Activated naive CD8-positive, alpha-beta T cell treated with anti-CD3 and anti-CD28 coated beads, Interleukin-2, amount 10 ng/mL, durations not matched to agents 7 days and 5 days (primary cell): ENCODE measurements at places on chromosomes 4 and X.

DNA sequence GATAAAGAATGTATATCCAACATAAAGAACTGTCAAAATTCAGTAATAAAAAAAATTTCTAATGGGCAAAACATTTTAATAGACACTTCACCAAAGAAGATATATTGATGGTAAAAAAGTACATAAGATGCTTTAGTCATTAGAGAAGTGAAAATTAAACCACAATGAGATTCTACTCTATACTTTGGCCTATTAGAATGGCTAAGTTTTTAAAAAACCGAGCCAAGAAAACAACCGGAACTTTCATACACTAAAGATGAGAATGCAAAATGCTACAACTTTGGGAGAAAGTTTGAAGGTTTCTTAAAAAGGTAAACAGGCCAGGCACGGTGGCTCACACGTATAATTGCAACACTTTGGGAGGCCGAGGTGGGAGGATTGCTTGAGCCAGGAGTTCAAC, 20.8 kb downstream of the CNOT6L start:
- peaks cover 31% of the 10 kb centered on the region for H3K4me1 ChIP-seq
- H3K36me3 ChIP-seq: peaks cover 40% of the 10 kb centered on the region
- DNase-seq: no peak
- H3K27me3 ChIP-seq: no peaks in the 10 kb centered on the region

DNA sequence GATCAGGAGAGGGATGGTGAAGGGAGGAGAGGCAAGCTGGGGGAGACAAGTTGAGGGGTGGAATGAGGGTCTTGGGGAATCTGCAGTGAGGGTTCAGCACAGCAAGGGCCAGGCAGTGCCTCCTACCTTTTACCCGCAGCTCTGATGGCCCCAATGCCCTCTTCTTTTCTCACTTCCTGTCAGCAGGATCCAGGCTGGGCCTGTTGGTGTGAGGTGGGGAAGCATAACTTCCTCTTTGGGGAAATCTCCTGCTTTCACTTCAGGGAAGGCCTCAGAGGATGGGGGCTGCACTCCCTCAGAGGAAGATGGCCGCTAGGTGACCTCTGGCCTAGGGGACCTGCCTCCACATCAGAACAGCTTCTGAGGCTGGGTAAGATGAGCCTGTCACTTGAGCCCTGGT, 36.5 kb downstream of the EFNB1 start:
- H3K4me1 ChIP-seq: peaks cover 8% of the 10 kb centered on the region
- H3K4me3 ChIP-seq: no peak overlapping the region
- no peak for DNase-seq
- no peak overlapping the region for H3K27ac ChIP-seq
- no peaks in the 10 kb centered on the region for H3K36me3 ChIP-seq

DNA sequence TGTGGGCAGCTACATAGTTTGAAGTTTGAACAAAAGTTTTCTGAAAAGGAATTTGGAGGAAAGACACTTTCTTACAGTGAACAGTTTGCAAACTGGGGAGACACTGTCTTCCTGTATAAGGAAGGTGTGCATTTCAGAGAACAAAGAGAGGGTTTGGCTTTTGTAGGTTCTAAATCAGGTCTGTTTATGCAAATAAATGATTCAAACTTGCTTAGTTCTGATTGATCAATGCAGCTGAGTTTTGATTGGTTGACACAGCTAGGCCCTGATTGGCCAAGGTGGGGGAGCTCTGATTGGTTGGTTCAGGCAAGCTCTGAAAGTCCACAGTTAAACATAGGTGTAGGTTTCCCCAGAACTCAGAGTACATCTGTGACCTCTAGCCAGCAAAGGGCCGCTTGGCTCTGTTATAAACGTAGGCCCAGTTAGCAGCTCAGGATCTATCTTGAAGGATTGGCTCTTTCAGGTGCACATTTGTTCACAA, 63.0 kb upstream of the ENPP6 start:
- H3K36me3 ChIP-seq: peaks cover 14% of the 10 kb centered on the region
- peak overlapping the region; percentile 62 for H3K27ac ChIP-seq
- peaks cover 40% of the 10 kb centered on the region for H3K4me1 ChIP-seq

DNA sequence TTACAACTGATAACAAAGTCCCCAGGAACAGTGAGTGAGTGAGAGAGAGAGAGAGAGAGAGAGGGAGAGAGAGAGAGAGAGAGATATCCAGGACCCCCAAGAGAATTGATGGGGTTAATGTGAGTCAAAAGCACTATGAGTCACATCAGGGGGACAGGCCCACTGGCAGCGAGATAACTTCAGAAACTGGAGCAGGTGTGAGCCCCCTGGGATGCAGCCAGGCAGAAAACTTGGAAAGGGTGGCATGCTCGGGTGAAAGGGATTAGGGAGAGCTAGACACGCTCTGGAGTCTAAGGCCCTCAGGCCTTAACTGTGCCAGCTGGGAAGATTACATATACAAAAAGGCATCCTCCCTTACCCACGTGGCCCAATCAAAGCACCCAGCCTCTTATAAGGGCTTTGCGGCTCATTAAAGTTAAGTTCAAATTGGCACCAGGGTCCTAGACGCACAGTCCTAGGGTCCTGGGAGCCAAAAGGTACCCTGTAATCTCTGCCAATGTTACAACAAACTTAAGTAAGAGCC, 841 bp downstream of the ACOT9 start:
- H3K27ac ChIP-seq: peak overlapping the region; percentile 79
- no peak for DNase-seq
- no peaks in the 10 kb centered on the region for H3K27me3 ChIP-seq

GRCh38 chr4:79623021-79623870, 215.2 kb upstream of the GK2 start:
- peaks cover 2% of the 10 kb centered on the region for H3K27me3 ChIP-seq
- H3K4me1 ChIP-seq: no peaks in the 10 kb centered on the region
- no peaks in the 10 kb centered on the region for H3K36me3 ChIP-seq
- DNase-seq: no peak
- no peak overlapping the region for H3K27ac ChIP-seq
- H3K4me3 ChIP-seq: no peak overlapping the region

- no peak for DNase-seq
- no peak overlapping the region for H3K27ac ChIP-seq
- no peaks in the 10 kb centered on the region for H3K27me3 ChIP-seq
Observed at GRCh38 chr4:12912896-12913418, 571.2 kb downstream of the RAB28 start.

- H3K4me3 ChIP-seq: no peak overlapping the region
- no peaks in the 10 kb centered on the region for H3K27me3 ChIP-seq
- peaks cover 40% of the 10 kb centered on the region for H3K36me3 ChIP-seq
- no peak for DNase-seq
- H3K4me1 ChIP-seq: no peaks in the 10 kb centered on the region
- no peak overlapping the region for H3K27ac ChIP-seq
Observed at GRCh38 chr4:150960079-150960478, 55.0 kb downstream of the LRBA start.

GRCh38 chrX:50483283-50483682, 12.7 kb upstream of the DGKK start:
- H3K27me3 ChIP-seq: peaks cover 7% of the 10 kb centered on the region
- H3K27ac ChIP-seq: no peak overlapping the region
- peaks cover 2% of the 10 kb centered on the region for H3K4me1 ChIP-seq
- H3K4me3 ChIP-seq: no peak overlapping the region
- no peaks in the 10 kb centered on the region for H3K36me3 ChIP-seq

- no peak for DNase-seq
- no peak overlapping the region for H3K4me3 ChIP-seq
- H3K27ac ChIP-seq: no peak overlapping the region
- no peaks in the 10 kb centered on the region for H3K4me1 ChIP-seq
Observed at GRCh38 chr4:106854569-106855351, 181.4 kb downstream of the DKK2 start.

DNA sequence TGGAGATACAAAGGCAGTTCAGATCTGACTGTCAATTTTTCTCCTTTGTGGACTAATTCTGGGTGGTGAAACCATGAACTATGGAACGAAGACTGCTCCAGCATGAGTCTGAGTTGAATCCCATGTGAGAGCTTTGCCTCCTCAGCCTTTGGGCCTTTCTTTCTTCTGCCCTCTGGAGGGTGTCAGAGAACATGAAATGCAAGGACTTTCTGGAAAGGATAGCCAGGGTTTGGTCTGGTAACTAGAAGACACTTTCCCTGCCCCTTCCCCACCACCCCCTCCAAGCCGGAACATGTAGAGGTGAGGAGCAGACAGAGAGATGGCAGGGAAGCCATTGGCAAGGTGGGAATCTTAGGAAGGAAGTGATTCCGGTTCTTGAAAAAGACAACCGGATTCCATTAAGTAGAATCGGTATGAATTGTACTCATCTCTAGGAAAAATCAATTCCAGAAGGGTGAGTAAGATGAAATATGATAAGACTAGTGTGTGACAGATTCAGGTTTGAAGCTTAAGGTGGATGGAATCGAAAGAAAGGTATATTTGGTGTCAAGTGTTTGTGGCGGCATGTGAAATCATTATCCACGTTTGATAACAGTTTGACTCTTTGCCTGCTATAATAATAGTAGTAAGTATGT, 19.0 kb downstream of the FHL1 start:
- no peak overlapping the region for H3K27ac ChIP-seq
- no peaks in the 10 kb centered on the region for H3K36me3 ChIP-seq
- no peaks in the 10 kb centered on the region for H3K27me3 ChIP-seq
- H3K4me1 ChIP-seq: peaks cover 5% of the 10 kb centered on the region
- H3K4me3 ChIP-seq: no peak overlapping the region

GRCh38 chrX:22345884-22346283, 73.2 kb downstream of the CBLL2 start:
- H3K27me3 ChIP-seq: peaks cover 5% of the 10 kb centered on the region
- H3K36me3 ChIP-seq: no peaks in the 10 kb centered on the region
- H3K4me1 ChIP-seq: no peaks in the 10 kb centered on the region
- no peak for DNase-seq
- no peak overlapping the region for H3K4me3 ChIP-seq
- H3K27ac ChIP-seq: no peak overlapping the region

DNA sequence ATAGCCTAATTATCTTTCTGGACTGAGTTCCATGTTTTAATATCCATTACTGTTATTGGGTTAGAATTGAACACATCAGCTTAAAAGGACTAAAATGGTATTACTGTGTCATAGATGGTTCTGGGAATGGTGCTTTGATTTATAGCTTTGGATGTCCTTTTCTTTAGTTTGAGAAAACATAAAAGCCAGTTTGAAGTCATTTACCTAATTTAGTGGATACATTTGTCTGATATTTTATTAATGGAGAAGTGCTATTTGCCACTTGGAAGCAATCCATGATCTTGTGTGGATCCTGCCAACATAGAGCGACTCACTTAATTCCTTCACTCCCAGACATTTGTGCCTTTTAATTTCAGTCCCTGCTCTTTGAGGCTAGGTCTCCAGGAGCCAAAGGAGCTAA, 212.4 kb upstream of the PACRGL start:
- H3K4me3 ChIP-seq: no peak overlapping the region
- no peaks in the 10 kb centered on the region for H3K36me3 ChIP-seq
- no peak overlapping the region for H3K27ac ChIP-seq

- no peak overlapping the region for H3K27ac ChIP-seq
- no peak for DNase-seq
- no peak overlapping the region for H3K4me3 ChIP-seq
Observed at GRCh38 chr4:131001371-131001770, 1905.4 kb downstream of the C4orf33 start.

DNA sequence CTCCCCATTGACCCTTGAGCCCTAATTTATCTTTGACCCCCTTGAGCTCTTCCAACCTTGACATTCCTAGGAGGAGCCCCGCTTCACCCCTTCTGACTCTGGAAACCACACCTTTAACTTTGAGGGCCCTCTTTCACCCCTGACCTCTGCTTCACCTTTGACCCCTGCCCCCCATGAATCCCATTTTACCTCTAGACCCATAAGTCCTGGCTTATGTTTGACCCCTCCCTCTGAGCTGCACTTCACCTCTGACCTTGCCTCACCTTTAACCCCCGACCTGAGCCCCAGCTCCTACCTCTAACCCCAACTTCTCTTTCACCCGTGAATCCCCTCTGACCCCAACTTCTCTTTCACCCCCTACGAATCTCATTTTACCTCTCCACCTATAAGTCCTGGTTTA, 169.7 kb downstream of the THOC2 start:
- H3K4me1 ChIP-seq: no peaks in the 10 kb centered on the region
- H3K27me3 ChIP-seq: peaks cover 4% of the 10 kb centered on the region
- no peaks in the 10 kb centered on the region for H3K36me3 ChIP-seq
- H3K4me3 ChIP-seq: no peak overlapping the region

- H3K27ac ChIP-seq: no peak overlapping the region
- H3K36me3 ChIP-seq: peaks cover 18% of the 10 kb centered on the region
- no peaks in the 10 kb centered on the region for H3K4me1 ChIP-seq
- DNase-seq: no peak
Observed at GRCh38 chr4:88078579-88078978, 71.1 kb downstream of the PKD2 start.

DNA sequence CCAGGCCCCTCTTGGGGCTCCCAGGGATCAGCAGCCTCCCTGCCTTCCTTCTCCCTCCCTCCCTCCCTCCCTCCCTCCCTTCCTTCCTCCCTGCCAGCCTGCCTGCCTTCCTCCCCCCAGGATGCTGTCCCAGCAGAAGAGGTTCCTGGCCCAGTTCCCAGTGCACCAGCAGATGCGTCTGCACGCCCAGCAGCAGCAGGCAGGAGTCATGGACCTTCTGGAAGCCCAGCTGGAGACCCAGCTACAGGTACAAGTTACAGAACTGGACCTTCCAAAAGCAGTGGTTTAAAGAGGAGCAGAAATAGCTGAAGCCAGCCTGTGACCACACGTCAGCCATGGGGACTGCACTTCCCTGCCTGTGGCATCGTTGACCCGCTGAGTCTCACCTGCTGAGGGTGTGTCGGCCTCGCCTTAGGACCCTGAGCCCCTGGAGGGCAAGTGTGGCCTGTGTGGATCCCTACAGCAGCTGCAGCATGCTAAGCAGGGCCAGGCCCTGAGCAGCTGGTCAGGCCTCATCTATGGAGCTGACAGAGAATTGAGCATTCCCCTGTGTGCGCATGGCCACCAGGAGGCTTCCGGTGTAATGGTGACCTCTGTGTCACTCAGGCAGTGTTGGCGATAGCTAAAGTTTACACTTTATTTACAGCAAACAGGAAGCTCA, 84.7 kb downstream of the CRMP1 start:
- DNase-seq: no peak
- no peak overlapping the region for H3K4me3 ChIP-seq
- H3K27ac ChIP-seq: no peak overlapping the region

DNA sequence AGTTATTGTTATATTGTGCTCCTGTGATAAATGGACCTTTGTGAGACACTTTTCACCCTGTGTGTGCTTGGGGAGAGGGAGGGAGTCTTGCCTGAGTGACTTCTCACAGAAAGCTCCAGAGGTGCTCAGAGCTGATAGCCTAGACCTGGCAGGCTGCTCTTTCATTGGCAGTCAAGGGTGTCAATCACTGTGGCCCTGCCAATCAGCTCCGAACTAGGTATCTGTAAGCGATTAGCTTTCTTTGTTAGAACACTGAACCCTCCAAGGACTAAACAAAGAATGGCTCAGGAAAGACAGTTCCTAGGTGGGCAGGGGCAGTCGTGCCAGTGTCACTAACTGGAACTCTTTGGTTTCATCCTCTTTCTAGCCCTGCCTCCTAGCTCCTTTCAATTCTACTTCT, 2.7 kb upstream of the NALF2 start:
- H3K4me1 ChIP-seq: peaks cover 2% of the 10 kb centered on the region
- no peak overlapping the region for H3K4me3 ChIP-seq
- H3K36me3 ChIP-seq: no peaks in the 10 kb centered on the region

- no peaks in the 10 kb centered on the region for H3K36me3 ChIP-seq
- no peaks in the 10 kb centered on the region for H3K4me1 ChIP-seq
- no peaks in the 10 kb centered on the region for H3K27me3 ChIP-seq
- H3K27ac ChIP-seq: no peak overlapping the region
- H3K4me3 ChIP-seq: no peak overlapping the region
- DNase-seq: no peak
Observed at GRCh38 chrX:78831523-78831922, 84.0 kb downstream of the LPAR4 start.
